Effector CD4-positive, alpha-beta T cell (primary cell): ENCODE measurements at places on chromosomes 11 and 22.
A peak's percentile ranks its signal among the peaks of the same experiment; 100 is the strongest.

- no peak for DNase-seq
These were observed 558.4 kb downstream of the METTL15 start for GRCh38 chr11:28666632-28667031.

DNA sequence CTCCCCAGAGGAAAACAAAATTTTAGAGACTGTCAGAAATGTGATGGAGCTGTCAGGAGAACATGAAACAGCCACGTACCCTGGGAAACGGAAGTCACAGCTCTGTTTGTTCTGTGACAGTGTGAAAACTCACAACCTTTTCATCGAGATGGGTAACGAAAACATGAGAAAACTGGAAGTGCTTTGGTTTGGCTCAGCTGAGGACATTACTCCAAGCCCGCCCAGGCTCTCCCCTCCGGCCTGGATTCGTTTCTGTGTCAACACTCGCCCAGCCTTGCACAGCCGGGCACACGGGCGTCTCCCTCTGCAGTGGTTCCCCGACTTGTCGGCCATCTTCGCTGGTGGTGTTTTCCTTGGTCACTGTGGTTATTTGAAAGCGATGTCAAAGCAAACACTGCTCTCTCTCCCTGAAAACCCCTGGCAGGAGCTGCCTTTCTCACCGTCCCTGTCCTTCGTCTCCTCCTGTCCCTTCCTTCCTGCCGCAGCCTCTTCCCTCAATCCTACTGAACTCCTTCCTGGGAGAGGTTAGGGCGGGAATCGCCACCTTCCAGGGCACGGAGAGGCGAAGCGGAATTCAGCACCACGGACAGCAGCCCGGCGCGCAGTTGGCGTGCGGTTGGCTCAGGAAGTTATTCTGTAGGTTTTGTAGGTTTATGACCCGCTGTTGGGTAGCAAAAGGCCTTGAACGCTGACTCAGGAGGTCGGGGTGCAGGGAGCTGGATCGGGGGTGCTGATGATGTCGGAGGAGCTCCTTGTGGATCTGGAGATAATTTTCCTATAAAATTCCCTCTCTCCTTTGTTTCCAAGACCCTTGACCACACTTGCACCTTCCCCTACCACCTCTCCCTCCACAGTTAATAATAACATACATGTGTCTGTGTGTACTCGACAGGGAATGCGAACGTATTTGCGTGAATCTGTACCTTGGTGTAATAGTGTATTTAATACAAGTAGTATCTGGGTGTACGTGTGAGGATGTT is 13.1 kb upstream of the RPS19BP1 start:
- DNase-seq, result peak; percentile 49

DNA sequence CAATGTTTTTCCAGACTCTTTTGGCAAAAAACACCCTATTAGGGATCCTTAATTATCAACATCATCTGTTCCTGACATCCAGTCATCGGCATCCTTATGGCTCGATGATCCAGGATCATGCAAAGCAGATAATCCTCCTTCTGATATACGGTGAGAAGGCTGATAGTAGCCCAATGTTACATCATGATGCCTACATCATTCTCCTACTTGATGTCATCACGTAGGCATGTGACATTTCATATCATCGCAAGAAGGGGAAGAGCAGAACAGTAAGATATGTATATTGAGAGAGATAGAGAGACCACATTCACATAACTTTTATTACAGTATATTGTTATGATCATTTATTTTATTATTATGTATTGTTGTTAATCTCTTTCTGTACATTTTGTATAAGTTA is 168.6 kb downstream of the ADAMTS15 start:
- no peak for DNase-seq

DNA sequence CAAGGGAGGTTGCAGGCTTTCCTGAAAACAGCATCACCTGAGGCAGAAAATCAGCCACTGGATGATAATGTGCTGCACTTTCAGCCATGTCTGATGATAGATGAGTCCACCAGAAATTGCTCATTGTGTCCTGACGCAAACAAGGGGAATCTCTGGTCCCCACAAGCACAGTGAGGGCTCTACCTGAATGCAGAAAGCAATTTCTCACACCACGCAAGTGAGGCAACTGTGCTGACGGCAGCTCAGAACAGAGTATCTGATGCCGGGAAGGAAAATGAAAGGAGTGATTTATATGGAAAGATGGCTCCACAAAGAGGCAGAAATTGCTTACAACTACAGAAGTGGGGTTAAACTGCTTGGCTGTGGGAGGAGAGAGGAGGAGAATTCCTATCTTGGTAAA is 867.1 kb downstream of the OPCML start:
- DNase-seq, result no peak
